ENCODE measurements at places on chromosomes 16 and 17.

DNA sequence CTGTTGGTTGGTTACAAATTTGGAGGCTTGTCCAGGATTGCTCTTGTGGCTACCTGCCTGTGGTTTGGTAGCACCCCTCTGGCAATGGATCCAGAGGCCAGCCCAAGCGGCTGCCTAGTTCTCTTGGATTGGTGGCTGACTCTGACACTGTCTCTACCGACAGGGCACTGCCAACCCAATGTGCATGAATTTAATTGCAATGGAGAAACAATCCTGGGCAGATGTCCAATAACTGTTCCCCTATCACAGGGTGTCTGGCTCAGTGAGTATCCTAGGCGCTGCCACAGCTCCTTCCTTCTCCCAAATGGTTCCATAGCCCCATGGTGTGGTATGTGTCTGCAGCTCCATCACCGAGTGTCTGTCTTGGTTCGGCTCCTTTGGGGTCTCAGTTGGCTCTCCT, 19.5 kb downstream of the N4BP1 start:
- no peak for DNase-seq

GRCh38 chr17:43169561-43170139, 1.4 kb upstream of the NBR1 start:
- DNase-seq = peak; percentile 7

DNA sequence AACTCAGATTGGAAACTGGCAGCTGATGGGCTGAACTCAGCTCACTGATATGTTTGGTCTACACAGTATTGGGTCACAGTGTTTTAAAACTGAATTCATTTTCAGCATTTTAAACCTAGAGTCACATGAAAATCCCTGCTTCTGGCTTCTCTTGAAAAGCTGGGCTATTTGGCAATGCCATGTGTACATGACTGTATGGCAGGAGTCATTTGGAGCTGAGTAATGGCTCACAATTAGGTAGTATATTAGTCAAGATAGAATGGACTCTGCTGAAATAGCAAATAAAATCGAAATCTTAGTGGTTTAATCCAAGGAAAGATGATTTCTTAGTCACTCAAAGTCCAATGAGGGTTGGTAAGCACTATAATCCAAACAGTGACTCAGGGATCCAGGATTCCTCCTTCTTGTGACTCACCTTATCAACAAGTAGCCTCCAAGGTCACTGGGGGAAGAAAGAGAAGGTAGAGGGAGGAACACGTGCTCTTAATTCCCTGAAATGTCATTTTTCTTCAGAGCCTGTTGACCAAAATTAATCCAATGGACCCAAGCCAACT, 13.9 kb upstream of the PMP22 start:
- DNase-seq = no peak

- no peak for DNase-seq
These were observed 30.0 kb downstream of the B9D1 start for GRCh38 chr17:19332371-19333131.

- no peak for DNase-seq
These were observed 40.8 kb downstream of the MRC2 start for GRCh38 chr17:62668091-62668804.

GRCh38 chr17:47649972-47650524, 329 bp downstream of the KPNB1 start:
- DNase-seq = peak; percentile 42

Measured in renal pelvis (tissue), 12 donors.